ENCODE measurements at places on chromosomes 16 and 17.

- DNase-seq: no peak
These were observed 120.8 kb downstream of the MSI2 start for GRCh38 chr17:57377094-57377493.

DNA sequence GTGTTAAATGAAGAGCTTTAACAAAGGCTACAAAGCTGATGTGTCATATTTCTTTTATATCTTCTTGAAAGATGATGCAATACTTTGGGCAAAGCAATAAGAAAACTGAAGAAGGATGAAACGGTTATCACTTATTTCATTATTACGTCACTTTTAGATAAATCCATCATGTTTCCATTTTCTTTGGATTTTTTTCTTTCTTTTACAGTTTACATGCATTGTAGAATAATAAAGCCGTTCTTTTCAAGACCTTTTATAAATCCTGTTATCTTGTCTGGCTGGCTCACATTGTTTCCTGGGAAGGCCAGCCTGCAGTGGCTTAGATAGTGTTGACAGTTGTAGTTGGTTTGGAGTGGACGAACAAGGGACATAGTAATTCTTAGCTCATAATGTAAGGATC, 28.9 kb downstream of the TANC2 start:
- DNase-seq: no peak

GRCh38 chr17:47720754-47721533, 12.1 kb upstream of the TBX21 start:
- DNase-seq: no peak

GRCh38 chr16:67278773-67279295, 498 bp upstream of the PLEKHG4 start:
- DNase-seq: no peak

- DNase-seq: peak; percentile 91
These were observed 15.2 kb downstream of the MED24 start for GRCh38 chr17:40038882-40039513.

DNA sequence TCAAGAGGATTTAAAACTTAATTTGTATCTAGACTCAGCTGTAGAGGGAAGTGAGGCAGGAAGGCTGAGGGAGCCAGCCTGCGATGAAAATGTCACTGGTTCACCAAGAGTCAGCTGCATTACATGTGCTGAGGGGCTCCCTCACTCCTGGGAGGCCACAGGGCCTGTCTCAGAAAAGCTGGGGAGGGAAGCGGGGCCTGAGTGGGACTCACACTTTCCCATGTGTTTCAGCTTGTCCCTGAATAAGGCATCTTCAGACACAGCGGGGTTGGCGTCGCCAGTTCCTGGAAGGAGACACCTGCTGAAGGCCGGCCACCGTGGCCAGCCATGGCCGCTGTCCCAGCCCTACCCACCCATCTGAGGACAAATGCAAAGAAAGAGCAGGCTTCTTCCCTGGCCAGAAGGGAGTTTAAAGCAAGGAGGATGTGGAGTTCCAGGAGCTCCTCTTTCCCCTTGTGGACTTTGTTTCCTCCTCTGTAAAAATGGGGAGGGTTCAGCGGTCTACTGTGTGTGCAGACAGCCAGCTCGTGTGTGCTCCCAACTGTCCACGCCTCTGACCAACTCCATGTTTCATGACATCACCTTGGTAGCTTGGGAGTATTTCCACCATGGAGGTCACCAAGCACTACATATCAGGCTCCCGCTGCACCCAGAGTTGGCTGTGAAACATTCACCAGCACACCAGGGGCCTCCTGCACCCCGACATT, 19.2 kb upstream of the MRPS23 start:
- no peak for DNase-seq

GRCh38 chr17:41504246-41504977, 1.0 kb downstream of the KRT13 start:
- DNase-seq: no peak
